ENCODE measurements at places on chromosomes 5 and 9.

DNA sequence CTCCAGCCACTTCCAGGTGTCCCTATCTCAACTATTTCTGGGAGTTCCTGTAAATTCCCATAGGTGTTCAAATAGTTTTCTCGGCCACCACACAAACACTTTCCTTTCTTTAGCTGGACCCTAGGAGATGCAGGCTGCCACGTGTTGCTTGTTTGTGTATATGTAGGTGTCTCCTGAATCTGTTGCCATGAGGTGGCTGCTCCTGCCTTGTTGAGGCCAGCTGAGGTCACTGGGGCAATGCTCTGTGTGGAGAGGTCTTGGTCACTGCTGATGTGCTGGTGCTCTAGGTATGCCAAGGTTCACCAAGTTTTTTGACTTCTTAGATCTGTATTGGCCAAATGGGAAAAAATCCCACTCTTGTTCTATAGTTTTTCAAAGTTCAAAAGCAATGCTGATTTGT, 132.5 kb upstream of the CHD1 start:
- no peak for DNase-seq

DNA sequence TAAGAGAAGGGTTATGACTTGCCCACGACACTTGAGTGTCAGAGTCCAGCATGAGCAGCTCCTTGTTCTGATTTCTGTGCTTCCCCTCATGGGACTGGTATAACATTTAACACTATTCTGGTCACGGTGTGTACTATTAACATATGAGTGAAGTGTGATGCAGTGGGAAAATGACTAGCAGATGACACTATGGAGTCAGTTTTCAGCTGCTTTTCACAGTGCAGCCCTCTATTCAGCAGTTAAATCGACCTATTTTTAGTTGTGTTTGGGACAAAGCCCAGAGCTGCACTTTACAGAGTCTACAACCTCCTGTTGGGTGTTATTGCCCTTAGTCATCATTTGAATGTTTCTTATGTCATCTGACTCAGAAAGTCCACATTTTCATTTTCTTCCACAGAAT, 59.1 kb downstream of the CHSY3 start:
- no peak for DNase-seq

DNA sequence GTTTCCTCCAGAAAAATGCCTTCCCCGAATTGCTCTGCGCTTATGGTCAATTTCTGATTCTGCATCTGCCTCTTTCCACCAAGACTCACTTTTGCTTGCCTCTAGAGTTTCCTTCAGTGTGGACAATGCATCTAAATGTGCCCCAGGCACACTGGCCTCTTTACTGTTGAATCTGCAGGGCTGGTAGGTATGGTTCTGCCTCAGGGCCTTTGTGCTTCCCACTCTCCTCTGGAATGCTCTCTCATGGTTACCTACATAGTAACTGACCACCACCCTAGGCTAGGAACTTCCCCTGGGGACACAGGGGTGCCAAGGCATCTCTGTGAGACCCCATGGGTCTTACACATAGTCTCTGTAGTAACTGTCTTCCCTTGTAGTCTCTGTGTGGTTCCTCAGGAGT, 1258.6 kb downstream of the CDH12 start:
- no peak for DNase-seq

DNA sequence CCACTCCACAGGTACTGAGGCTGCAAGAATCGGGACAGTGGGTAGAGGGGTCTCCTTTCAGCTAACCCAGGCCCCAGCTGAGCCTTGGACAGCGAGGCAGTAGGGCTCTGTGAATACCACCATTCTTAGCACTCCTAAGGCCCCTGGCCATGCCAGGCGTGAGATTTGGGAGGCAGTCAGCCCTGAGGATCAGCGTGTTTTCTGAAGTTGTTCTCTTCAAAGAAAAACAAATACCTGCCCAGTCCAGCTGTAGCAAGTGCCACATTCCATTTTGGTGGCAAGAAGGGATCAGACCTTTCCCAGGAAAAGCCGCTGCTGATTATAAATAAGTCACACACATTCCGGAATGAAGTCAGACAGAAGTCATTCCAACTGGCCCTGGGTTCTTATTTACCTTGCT, 47.8 kb downstream of the RALGPS1 start:
- no peak for DNase-seq

DNA sequence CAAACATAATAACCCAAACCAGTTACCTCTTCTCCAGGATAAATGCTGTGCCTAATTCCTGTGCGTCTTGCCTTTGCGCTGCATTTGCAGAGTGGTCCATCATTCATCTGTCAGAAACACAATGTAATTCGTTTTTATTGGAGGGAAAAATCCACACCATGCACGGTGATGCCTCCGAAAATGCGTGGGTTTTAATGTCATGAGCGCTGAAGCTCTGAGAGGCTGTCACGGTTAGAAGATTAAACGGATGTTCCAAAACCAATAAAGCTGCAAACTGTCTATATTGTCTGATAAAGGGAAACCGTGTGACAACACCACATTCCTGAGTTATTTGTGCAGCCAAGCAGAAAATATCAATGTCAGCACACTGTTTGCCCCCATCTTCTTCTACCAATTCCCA, 27.4 kb downstream of the DROSHA start:
- DNase-seq = no peak

GRCh38 chr5:52989025-52989780, at the start of gene ITGA2:
Gene ITGA2 (plus strand): TSS chr5:52989352. CDS start chr5:52989469, 117 bp downstream.
- no peak for DNase-seq

DNA sequence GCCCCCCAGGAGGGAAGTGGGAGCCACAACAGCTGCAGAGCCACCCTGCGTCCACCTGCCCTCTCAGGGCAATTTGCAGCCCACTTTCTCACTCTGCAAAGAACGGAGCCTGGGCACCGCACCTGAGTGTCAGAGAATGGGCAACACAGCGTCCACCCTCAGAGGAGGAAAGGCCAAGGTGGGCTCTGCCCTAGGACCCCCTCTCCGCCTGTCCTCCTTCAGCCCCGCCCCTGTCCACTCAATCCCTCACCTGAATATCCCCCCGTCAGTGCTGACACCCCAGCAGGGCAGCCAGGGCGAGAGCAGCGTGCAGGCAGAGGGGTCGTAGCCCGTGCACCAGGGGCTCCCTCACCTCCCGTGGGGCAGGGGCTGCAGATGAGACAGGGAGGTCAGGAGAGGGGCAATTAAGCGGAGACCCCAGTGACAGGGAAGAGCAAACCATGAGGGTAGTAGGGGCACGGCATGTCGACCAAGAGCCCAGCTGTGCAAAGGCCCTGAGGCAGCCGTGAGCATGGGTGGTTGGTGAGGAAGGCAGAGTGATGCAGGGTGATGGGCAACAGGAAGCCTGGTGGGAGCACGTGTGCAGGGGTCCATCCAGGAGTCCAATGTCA, 140.3 kb downstream of the OLFM1 start:
- no peak for DNase-seq

DNA sequence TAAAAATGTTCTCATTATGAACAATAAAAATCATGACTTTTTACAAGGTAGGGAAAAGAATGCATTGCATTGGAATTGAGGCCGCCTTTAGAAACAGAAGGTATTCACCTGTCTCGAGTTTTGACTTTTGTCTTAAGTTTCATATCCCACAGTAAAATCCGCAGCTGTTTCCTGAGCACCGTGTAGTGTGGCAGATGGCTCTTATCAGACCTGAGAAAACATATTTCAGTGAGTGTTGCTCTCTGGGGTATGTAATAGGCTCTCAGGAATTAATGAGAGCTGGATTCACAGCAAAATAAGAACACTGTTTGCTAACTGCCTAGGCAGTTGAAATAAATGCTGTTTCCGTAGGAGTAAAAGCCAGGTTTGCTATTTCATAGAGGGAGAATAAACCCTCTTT, 221.4 kb downstream of the CFAP90 start:
- DNase-seq = no peak

GRCh38 chr5:44365345-44365744, 23.9 kb downstream of the FGF10 start:
- no peak for DNase-seq

DNA sequence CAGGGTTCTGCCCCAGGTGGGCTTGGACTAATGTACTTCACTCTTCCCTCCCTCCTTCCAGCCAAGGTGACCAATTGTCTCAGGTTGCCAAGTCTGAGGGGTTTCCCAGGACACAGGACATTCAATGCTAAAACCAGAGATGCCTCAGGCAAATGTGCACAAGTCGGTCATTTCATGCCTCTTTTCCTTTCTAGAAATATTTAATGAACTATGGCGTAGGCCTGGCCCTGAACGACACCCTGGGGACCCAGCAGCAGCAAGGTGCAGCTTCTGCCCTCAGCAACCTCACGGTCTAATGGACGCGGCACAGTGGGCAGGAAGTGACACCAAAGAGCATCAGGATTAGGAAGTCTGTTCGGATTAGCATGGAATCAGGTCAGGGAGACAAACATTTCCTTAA, 148.1 kb downstream of the MTX3 start:
- DNase-seq = no peak

- DNase-seq = no peak
Observed at GRCh38 chr5:170275376-170275994, 22.1 kb downstream of the LCP2 start.

- DNase-seq = no peak
Observed at GRCh38 chr9:97412626-97413385, 910 bp downstream of the TDRD7 start.

DNA sequence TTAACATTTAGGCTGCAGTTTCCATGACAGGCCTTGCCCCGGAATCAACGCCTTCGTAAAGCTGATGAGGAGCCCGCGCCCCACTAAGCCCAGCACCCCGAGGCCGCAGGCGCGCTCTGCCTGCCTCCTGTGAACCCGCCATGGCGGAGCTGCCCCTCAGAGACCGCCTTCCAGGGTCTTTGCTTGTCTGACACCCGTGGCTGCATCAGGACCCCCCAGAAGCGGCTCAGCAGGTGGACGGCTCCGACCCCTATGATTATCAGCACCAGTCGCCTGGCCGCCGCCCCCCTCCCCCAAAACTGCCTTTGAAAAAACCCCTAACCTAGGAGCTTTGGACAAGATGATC, 507 bp upstream of the DPH7 start:
- no peak for DNase-seq

DNA sequence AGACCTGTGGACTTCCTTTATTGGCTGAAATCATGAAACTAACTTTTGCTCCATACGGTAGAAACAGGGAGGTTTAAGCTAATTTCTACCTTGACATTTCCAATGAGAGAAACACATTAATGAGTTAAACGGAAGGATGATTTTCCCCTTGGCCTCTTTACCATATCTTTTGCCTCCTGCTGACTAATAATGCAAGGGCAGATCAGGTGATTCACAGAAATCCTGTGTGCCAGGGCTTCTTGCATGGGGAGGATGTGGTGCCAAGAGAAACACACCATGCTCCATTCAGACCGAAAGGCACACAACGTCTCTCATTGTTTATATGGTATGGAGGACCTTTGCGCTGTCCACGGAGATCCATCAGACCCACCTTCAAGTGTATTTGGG, 17.4 kb upstream of the PRLR start:
- no peak for DNase-seq

DNA sequence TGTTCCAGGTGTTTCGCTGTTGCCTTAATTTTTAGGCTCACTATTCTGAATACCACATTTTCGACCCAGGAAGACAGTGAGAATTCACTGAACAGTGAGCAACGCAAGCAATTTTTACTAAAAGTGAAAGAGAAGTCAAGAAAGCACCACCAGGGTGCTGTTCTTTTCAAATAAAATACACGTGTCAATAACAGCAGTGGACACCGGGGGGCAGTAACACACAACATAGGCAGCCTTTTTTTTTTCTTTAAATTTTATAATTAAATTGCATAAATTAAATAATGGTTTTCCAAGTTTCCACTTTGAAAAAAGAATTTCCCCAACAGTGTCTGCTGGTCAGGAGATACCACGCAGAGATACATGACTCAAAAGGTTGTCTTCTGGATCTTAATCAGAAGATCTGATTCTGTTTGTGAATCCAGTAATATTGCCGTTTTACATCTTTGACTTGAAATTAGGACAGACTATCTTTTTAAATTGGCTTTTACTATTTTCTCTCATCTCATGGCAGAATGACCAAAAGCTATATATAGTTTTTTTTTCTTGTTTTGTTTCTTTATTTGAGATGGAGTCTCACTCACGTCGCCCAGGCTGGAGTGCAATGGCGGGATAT, 47.1 kb upstream of the SH3GL2 start:
- DNase-seq = no peak

DNA sequence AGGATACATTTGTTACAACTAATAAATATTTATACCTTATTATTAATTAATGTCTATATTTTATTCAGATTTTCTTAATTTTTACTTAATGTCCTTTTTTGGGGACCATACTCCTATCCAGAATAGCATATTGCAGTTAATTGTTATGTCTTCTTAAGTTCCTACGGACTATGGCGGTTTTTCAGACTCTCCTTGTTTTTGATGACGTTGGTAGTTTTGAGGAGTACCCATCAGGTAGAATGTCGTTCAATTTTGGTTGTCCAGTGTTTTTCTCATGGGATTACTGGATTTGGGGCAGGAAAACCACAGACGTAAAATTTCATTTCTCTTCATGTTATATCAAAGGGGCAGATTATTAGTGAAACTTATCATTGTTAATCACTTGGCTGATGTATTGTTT, 223.7 kb downstream of the ISL1 start:
- DNase-seq = no peak

- DNase-seq = no peak
Observed at GRCh38 chr9:108967916-108968315, 33.7 kb downstream of the ABITRAM start.

DNA sequence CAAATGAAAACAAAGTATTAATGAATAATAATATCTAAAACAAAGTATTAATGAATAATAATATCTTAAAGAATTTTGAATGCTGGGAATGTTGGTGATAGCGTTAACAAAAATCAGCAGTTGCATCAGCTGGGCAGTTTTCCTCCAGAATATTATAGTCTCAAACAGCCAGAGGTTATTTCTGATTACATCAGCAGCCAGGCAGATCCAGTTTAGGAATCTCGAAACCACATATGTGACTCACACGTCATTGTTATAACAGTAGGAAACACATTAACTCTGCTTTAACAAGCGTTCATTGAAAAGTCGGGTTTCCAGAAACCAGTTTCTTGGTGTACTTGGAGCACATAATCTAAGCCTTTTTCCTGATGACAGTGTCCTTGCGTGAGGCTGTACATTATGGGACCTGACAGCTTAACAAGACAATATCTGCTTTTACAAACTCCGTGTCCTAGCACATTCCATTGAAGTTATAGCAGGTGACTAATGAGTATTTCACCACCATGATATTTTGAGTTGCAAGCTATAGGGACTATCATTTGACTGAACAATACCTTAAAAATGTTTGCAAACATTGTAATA, 559.5 kb upstream of the KLF4 start:
- no peak for DNase-seq

GRCh38 chr5:69493396-69494133, 975 bp downstream of the OCLN start:
- no peak for DNase-seq

DNA sequence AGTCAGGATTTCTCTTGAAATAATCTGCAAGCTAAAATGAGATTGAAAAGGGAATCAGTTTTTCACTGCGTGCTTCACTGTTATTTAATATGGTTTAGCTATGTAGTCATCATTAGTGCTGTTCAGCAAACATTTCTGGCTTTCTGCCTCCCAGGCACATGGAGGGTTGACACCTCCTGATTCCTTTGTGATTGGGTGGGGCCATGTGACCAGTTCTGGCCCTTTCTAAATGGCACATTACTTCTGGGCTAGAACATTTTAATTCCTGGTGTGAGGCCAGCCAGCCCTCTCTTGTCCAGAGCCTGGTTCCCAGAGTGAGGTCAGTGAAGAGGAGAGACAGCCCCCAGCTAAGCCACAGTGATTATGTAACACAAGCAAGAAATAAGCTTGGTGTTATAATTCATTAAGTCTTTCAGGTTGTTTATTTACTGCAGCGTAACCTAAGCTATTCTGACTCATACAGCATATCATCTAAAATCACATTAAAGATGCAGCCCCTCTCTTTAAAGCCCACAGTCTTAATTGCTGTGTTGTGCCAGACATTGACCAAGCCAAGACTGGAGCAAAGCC, 17.4 kb upstream of the ARSI start:
- DNase-seq = no peak
